AG04450 (cell line): ENCODE measurements at places on chromosomes 11 and 22.

GRCh38 chr11:96012086-96012824 lies 88.3 kb upstream of the MTMR2 start:
- no peak for DNase-seq

DNA sequence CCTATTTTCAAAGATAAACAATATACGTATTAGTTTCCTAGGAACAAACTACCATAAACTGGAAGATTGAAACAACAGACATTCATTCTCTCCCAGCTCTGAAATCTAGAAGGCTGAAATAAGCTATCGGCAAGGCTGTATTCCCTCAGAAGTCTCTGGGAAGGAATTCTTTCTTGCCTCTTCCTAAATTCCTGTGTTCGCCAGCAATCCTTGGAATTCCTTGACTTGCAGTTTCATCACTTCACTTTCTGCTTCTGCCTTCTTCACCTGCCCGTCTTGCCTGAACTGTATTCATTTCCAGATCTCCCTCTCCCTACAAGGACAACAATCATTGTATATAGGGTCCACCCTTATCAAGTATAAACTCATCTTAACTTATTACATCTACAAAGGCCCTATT lies 17.7 kb upstream of the PRDM10 start:
- DNase-seq: no peak

GRCh38 chr11:46846510-46846830 lies 390 bp upstream of the CKAP5 start:
- no peak for DNase-seq

- no peak for DNase-seq
These were observed 80.4 kb downstream of the SPON1 start for GRCh38 chr11:14042686-14043465.

DNA sequence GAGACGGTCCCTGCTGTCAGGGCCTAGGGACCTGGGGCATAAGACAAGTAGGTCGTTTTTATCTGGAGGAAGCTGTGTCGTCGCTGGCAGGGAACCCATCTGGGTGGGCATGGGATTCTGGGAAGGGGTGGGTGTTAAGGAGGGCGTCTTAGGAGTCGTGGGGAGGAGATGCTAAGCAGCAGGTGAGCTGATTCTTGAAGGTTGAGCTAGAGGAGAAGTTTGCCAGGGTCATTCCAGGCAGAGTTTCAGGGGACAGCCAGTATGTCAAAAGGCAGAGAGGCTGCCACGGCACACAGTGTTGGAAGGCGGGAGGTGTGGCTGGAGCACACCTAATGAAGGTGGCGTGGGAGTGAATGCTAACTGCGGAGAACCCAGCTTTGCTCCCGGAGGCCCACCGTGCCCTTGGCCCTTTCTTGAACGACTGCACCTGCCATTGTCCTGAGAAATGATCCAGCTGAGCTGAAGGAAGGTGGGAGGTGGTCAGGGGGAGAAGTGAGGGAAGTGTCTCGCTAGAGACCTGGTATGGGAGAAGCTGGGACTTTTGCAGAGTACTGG lies 1.3 kb downstream of the FAM118A start:
- no peak for DNase-seq

- no peak for DNase-seq
These were observed 3.2 kb upstream of the KLHDC7B start for GRCh38 chr22:50542416-50542927.

DNA sequence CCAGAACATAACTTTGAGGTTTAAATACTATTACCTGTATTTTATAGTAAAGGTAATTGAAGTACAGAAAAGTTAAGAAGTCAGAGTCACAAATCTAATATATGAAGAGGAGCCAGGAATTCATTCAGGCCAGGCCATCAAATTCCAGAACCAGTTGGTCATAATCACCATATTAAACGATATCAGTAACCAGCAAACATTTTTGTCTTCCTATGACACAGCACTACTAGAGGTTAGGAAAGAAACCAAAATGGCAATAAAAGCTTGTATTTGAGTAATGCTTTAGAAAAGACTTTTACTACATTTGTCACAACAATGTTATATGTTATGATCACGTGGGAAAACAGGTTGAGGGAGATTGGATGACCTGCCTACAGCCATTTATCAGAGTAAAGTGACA lies 62.2 kb downstream of the DKK3 start:
- DNase-seq: no peak

GRCh38 chr22:39306456-39307361 lies 12.7 kb downstream of the RPL3 start:
- no peak for DNase-seq

GRCh38 chr11:84420271-84420670 lies 1134.1 kb upstream of the CCDC90B start:
- DNase-seq: no peak

DNA sequence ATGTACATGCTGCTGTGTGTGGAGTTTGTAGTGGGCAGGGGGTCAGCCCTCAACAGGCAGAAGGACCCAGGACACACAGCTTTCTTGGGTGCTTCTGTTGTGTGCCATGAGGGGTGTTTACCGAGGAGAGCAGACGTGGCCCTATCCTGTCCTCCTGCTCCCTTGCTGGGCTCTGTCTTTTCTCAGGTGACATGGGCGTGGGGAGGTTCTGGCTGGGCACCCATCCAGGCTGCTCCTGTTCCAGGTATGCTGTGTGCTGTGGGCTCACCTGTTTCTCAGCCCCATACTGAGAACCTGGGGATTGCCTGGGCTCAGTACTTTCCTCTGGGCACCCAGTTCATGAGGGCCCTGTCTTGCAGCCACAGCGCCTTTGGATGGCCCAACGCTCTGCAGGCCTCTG lies 23.3 kb downstream of the MICALL1 start:
- no peak for DNase-seq
